ENCODE measurements at places on chromosomes 5 and 9. TPM values are rescaled to one million over a fixed set of nuclear protein-coding genes. Genes with fewer than 3 reads are reported as not detected.

DNA sequence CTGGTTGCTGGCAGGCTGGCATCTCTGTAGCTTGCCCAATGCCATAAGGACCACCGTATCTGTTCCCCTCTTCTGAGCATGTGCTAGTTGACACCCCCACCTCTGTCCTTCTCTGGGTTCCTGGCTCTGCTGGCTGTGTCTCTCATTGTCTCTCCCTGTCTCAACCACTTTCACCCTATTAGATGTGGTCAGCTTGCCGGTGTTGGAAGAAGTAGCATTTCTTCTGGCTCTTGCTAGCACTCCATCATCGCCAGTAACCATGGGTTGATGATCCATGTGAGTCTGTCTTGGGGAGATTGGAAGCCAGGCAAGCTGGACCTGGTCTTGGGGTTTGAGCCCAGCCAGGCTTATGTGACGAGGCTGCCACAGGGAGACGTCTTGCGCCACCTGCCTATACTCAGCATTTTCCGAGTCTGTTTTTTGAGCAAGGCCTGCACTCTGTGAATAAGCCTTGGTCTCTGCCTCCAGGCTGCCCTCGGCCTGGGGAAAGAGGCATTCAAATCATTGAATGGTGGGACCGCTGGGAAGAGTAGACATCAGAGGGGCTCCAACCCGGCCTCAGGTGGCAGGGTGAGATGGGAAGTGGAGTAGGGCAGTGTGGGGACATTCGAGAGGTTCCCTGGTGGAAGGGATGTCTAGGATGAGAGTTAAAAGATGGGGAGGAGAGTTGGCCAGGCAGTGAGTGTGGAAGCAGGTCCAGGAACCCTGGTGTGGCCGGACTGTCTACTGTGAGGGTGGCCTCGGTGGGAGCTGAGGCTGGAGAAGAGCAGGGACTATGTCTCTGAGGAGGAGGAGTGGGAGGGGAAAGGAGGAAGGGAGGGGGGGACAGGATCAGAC lies 74.3 kb downstream of the ZNF618 start:
- no peak overlapping the region for H3K4me3 ChIP-seq
- H3K36me3 ChIP-seq = no peaks in the 10 kb centered on the region
- DNase-seq = no peak
- no peak overlapping the region for H3K27ac ChIP-seq
- no peaks in the 10 kb centered on the region for H3K27me3 ChIP-seq
- H3K4me1 ChIP-seq = peaks cover 26% of the 10 kb centered on the region

MTMR12 gene
- total RNA-seq = 31.6 TPM

DNA sequence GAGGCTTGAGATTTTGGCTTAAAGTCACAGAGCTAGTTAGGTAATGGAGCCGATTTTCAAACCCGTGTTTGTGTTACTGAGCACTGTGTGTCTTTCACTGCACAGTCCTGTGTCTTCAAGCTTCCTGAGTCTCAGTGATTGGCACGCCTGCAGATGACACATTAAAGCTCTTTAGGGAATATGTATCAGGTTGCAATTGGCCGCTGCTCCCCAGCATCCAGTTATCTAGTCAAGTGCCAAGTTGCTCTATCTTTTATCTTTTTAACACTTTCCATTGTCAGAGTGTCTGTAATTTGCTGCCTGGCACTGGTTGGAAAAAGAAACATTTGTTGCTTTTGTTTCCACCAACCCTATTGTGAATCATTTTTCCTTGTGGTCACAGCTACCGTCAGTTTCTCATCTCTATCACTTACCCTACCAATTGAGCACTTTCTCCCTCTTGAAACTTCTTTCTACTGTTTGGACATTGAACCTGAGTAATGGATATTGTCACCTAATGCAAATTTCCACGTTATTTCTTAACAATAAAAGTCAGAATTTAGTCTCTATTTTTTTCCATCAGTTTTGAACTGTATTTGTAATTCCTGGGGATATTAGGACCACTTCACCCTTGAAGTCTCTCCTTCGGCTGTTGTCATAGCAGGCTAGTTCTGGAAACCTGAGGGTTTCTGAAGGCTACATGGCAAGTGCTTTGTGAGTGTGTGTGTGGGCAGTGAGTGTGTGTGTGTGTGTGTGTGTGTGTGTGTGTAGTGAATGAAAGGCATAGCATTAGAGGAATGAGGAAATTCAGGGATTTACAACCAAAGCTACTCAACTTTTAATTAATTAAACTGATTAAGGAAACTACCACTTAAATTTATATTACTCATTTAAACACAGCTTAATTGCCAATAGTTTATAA lies 274.3 kb downstream of the ISL1 start:
- no peak overlapping the region for H3K4me3 ChIP-seq
- peak; percentile 68 for DNase-seq
- no peaks in the 10 kb centered on the region for H3K4me1 ChIP-seq
- H3K27ac ChIP-seq = no peak overlapping the region
- H3K36me3 ChIP-seq = no peaks in the 10 kb centered on the region

AIF1L gene
- total RNA-seq = 6.5 TPM

GRCh38 chr5:143128412-143129071 lies 274.9 kb downstream of the NR3C1 start:
- peak; percentile 95 for DNase-seq
- H3K4me3 ChIP-seq = peak overlapping the region; percentile 5
- no peaks in the 10 kb centered on the region for H3K27me3 ChIP-seq
- H3K27ac ChIP-seq = peak overlapping the region; percentile 85
- no peaks in the 10 kb centered on the region for H3K36me3 ChIP-seq

GCNT4 gene
- total RNA-seq = 1.9 TPM

DNA sequence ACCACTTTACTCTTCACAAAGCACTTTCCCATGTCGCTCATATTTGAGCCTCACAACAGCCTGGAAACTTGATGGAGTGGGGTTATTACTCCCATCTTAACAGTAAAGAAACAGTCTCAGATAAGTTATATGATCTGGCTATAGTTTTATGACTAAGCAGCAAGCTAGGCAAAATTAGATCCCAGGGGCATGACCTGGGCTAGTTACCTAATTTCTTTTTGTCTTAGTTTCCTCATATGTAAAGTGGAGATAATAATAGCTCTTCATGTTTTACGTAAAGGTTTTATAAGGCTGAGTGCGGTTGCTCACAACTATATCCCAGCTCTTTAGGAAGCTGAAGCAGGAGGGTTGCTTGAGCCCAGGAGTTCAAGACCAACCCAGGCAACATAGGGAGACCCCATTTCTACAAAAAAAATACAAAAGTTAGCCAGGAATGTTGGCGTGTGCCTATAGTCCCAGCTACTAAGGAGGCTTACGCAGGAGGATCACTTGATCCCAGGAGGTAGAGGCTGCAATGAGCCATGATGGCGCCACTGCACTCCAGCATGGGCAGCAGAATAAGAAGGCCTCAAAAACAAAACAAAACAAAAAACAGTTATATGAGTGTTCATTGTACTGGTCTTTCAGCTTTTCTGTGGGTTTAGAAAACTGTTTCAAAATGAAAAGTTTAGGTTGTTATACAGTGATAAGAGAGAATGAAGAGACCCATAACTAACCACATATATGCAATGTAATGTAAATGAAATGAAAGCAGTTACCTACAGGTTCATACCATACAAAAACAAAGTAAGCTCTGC lies 6.5 kb upstream of the PLIN2 start:
- H3K27ac ChIP-seq = no peak overlapping the region
- H3K36me3 ChIP-seq = no peaks in the 10 kb centered on the region
- H3K4me1 ChIP-seq = no peaks in the 10 kb centered on the region
- no peaks in the 10 kb centered on the region for H3K27me3 ChIP-seq
- H3K4me3 ChIP-seq = no peak overlapping the region
- DNase-seq = no peak

- H3K36me3 ChIP-seq = no peaks in the 10 kb centered on the region
- no peaks in the 10 kb centered on the region for H3K4me1 ChIP-seq
- DNase-seq = no peak
- no peak overlapping the region for H3K4me3 ChIP-seq
- H3K27ac ChIP-seq = no peak overlapping the region
These were observed 429.1 kb downstream of the NR2F1-AS1 start for GRCh38 chr5:93151896-93152295.

GRCh38 chr5:14944996-14945395 lies 73.4 kb upstream of the ANKH start:
- H3K27me3 ChIP-seq = no peaks in the 10 kb centered on the region
- no peaks in the 10 kb centered on the region for H3K4me1 ChIP-seq
- no peak overlapping the region for H3K4me3 ChIP-seq
- H3K27ac ChIP-seq = no peak overlapping the region
- no peaks in the 10 kb centered on the region for H3K36me3 ChIP-seq
- no peak for DNase-seq

IL9 gene
- not detected for total RNA-seq

- no peak overlapping the region for H3K4me3 ChIP-seq
- DNase-seq = peak; percentile 51
- H3K4me1 ChIP-seq = no peaks in the 10 kb centered on the region
- H3K36me3 ChIP-seq = no peaks in the 10 kb centered on the region
- no peak overlapping the region for H3K27ac ChIP-seq
These were observed 25.6 kb downstream of the PDZD2 start for GRCh38 chr5:31664566-31664965.

GRCh38 chr5:115297031-115297430 lies 577 bp upstream of the CCDC112 start:
- no peaks in the 10 kb centered on the region for H3K36me3 ChIP-seq
- no peak overlapping the region for H3K4me3 ChIP-seq
- no peak overlapping the region for H3K27ac ChIP-seq
- H3K4me1 ChIP-seq = peaks cover 4% of the 10 kb centered on the region
- peaks cover 3% of the 10 kb centered on the region for H3K27me3 ChIP-seq

- H3K4me1 ChIP-seq = no peaks in the 10 kb centered on the region
- no peak overlapping the region for H3K27ac ChIP-seq
- no peaks in the 10 kb centered on the region for H3K36me3 ChIP-seq
- H3K27me3 ChIP-seq = no peaks in the 10 kb centered on the region
- no peak for DNase-seq
These were observed 46.8 kb downstream of the CYLC2 start for GRCh38 chr9:103041961-103042360.

IFNA21 gene
- not detected for total RNA-seq

SETD9 gene
- total RNA-seq = 10.0 TPM

DNA sequence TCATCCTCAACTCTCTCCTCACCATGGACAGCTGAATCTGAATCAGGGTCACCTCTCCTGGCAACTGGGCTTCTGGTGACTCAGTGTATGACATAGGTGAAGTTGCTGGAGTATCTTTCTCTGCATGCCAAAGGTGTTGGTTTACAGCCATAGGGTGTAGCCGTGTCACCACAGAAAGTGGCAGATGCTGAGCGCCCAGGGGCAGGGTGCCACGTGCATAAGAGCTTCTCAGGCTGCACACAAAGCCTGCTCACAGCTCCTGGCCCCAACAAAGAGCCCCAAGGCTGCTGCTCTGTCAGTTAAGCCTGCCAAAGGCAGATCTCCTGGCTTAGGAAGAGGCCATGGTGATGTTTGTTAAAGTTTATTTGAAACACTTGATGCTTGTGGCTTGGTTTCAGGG lies 297.7 kb upstream of the WWC1 start:
- no peaks in the 10 kb centered on the region for H3K27me3 ChIP-seq
- no peaks in the 10 kb centered on the region for H3K4me1 ChIP-seq
- peaks cover 5% of the 10 kb centered on the region for H3K36me3 ChIP-seq
- no peak overlapping the region for H3K4me3 ChIP-seq

- peaks cover 76% of the 10 kb centered on the region for H3K36me3 ChIP-seq
- H3K4me3 ChIP-seq = no peak overlapping the region
- no peak for DNase-seq
- H3K27me3 ChIP-seq = no peaks in the 10 kb centered on the region
- no peaks in the 10 kb centered on the region for H3K4me1 ChIP-seq
These were observed 12.4 kb downstream of the SLC30A5 start for GRCh38 chr5:69105996-69106906.

DNA sequence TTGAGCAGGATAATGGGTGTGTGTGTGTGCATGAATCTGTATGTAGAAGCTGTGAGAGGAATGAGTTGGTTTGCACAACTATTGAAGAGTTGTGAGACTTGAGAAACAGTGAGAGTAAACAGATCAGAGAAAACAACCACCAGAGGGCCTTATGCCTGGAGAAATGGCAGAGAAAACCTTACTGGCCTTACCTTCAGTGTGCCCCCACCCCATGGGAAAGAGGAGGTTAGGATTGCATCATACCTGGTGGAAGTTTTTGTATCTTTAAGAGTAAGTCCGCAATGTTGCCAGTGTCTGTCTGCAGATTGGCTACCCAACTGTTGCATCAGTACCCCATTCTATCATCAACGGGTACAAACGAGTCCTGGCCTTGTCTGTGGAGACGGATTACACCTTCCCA lies 1909.4 kb upstream of the WWC1 start:
- no peak overlapping the region for H3K4me3 ChIP-seq
- no peak overlapping the region for H3K27ac ChIP-seq
- no peak for DNase-seq
- H3K36me3 ChIP-seq = no peaks in the 10 kb centered on the region
- no peaks in the 10 kb centered on the region for H3K27me3 ChIP-seq
- no peaks in the 10 kb centered on the region for H3K4me1 ChIP-seq

COL5A1 gene
- 37.6 TPM for total RNA-seq

DNA sequence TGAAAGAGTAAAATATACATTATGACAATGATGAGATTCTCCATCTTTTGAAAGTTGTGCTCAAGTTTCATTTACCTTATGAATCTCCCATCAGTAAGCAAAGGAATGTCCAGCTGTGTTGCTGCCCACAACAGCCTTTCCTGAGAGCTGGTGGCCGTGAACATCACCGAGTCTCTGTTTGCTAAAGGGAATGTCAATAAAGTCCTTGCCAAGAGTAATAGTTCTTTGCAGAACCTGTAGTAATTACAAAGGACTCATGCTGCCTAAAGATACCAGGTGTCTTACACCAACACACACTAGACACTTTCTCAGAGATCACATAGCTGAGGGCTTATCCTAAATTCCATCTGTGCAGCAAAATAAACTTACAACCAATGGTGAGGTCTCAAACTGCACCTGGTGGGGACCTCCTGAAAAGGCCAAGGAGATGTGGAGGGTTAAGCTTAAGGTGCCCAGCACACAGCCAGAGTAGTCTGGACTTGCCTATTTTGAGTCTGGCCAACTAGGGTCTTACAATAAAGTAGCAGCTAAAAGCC lies 111.1 kb upstream of the DAPK1 start:
- H3K27me3 ChIP-seq = no peaks in the 10 kb centered on the region
- no peaks in the 10 kb centered on the region for H3K36me3 ChIP-seq
- DNase-seq = no peak

GRCh38 chr5:137486707-137487106 lies 12.4 kb downstream of the SPOCK1 start:
- H3K4me3 ChIP-seq = no peak overlapping the region
- H3K27me3 ChIP-seq = no peaks in the 10 kb centered on the region
- H3K4me1 ChIP-seq = no peaks in the 10 kb centered on the region

GRCh38 chr5:58628626-58629025 lies 45.8 kb downstream of the RAB3C start:
- H3K27ac ChIP-seq = no peak overlapping the region
- H3K4me1 ChIP-seq = no peaks in the 10 kb centered on the region
- no peaks in the 10 kb centered on the region for H3K36me3 ChIP-seq
- no peak for DNase-seq
- no peak overlapping the region for H3K4me3 ChIP-seq

STKLD1 gene
- 0.52 TPM for total RNA-seq

- peaks cover 18% of the 10 kb centered on the region for H3K4me1 ChIP-seq
- peak overlapping the region; percentile 62 for H3K27ac ChIP-seq
- peak; percentile 88 for DNase-seq
- no peak overlapping the region for H3K4me3 ChIP-seq
These were observed 55.3 kb downstream of the ZNF366 start for GRCh38 chr5:72451741-72452505.

GRCh38 chr5:107499237-107499636 lies 171.5 kb downstream of the EFNA5 start:
- no peak overlapping the region for H3K4me3 ChIP-seq
- H3K36me3 ChIP-seq = no peaks in the 10 kb centered on the region
- no peaks in the 10 kb centered on the region for H3K27me3 ChIP-seq
- no peak overlapping the region for H3K27ac ChIP-seq

OTULINL gene
- 0.59 TPM for total RNA-seq

- no peaks in the 10 kb centered on the region for H3K27me3 ChIP-seq
- no peaks in the 10 kb centered on the region for H3K36me3 ChIP-seq
- no peak for DNase-seq
- no peaks in the 10 kb centered on the region for H3K4me1 ChIP-seq
- H3K4me3 ChIP-seq = no peak overlapping the region
These were observed 131.0 kb upstream of the VCAN start for GRCh38 chr5:83340511-83340918.

Measured in A673 (cell line).